COLO829 (cell line): ENCODE measurements at places on chromosomes 3 and 15.

- DNase-seq = no peak
These were observed 311.9 kb downstream of the PLOD2 start for GRCh38 chr3:145849115-145849514.

DNA sequence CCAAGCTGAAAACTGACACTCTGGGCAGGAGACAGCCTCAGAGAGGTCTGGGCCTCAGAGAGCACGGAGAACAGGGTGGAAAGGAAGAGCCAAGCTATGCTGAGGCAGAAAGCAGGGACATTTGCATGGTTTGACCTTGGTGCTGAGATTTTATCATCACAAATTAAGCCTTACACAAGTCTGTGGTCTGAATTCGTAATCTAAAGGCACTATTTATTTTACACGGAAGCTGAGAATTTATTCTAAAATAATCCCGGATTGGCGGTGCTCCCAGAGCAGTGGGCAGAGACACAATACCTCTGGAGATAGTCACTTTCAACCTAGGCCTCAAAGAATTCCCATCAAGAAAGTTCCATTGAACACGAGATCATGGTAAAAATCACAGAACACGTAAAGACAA lies 47.5 kb downstream of the CFAP92 start:
- no peak for DNase-seq

- no peak for DNase-seq
These were observed 66.2 kb upstream of the THSD4 start for GRCh38 chr15:71048913-71049675.

- no peak for DNase-seq
These were observed 96.3 kb upstream of the HERC1 start for GRCh38 chr15:63930034-63930433.

GRCh38 chr3:45055411-45056143 lies 29.5 kb downstream of the CLEC3B start:
- peak; percentile 74 for DNase-seq

GRCh38 chr3:35679409-35680080 lies 40.2 kb downstream of the ARPP21 start:
- DNase-seq = no peak

DNA sequence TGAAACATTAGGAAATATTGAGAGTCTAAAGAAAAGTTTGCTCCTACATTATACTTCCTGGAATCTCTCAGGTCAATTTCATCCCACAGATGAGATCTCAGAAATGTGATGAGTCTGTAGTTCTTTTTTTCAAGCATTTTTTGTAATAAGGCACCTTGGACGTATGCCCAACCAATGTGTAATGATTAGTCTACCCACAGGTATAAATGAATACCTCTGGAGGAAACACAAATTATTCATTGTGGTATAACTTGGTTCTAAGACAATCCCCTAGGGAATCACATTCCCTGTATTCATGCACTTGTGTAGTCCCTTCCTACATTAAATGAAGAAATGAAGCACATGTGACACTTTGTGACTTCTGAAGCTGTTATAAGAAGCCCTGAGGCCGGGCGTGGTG lies 596.2 kb upstream of the UBE2E2 start:
- DNase-seq = no peak

GRCh38 chr3:193935916-193936315 lies 200.0 kb upstream of the HES1 start:
- DNase-seq = no peak

DNA sequence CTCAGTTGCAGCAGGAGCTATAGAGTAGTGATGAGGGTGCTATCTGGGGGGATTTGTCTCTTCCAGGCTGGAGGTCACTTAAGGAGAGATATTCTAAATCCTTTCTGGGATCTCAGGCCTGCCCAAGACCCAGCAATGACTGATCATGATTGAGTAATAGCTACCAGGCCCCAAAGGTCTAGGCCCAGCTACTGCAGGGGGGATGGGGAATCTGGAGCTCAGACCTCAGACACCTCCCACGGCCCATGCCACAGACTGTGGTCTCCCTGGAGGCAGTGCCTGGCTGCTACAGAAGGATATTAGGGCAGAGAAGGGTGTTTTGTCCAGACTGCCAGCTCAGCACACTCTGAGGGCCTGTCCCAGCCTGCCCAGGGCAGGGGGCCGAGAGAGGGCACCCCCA lies 6.9 kb downstream of the SLC38A3 start:
- DNase-seq = no peak

DNA sequence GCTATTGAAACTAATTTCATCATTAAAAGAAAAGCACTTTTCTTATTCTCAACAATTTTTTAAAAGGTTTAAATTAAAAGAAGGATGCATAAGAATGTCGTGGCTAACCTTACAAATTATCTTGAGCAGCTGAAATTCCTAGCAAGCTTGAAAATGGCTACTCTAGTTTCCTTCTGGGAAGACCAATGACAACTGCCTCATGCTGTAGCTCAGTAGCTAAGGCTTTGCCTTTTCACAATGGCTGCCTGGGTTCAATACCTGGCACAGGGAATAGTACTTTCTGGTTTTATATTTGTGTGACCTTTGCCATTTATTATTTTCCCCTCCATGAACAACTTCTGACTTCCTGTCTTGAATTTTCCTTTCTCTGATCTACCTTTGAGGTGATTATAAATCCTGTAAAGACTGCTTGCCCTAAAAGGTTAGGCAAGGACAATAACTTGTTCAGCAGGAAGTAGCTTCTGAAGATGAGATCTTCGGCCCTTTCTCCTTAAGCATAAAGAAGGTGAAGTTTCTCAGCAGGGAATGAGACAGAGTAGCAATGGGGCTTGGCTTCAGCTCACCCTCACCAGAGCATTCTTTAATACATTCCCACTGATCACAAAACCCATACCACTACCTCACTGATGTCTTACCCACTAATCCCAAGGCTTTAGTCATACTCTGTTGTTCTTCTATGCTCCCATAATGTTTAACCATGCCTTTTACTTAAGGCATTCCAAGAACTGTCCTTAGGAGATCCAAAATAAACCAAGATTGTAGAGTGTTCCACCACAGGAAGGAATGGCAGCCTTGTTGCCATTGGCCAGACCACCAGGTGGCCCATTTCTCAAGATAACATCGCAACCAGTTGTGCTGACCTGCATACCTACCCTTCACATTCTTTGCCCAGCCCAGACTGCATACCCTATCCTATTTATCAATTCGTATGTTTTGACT lies 276.8 kb downstream of the ULK4 start:
- DNase-seq = no peak

GRCh38 chr15:48989170-48989569 lies 25.5 kb upstream of the SHC4 start:
- no peak for DNase-seq
